ENCODE measurements at places on chromosomes 6 and 20.

GRCh38 chr6:53579338-53579737 is 34.4 kb upstream of the GCLC start:
- DNase-seq: no peak

DNA sequence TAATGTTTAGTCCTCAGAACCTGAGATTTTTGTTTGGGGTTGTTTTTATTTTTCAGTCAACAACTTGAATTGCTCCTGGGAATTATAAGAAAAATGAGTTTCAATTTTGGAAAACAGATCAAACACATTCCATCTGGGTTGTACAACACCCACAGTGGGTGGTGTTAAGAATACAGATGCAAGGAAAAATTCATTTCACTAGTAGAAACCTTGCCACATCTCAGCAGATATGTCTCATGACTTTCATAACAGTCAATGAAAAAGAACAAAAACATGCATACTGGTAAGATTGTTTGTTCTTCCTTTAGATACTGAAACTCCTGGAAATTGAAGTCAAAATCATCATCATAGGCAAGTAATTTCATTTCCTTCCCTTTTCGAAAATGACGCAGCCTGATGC is 78.9 kb downstream of the MOXD1 start:
- DNase-seq: no peak

DNA sequence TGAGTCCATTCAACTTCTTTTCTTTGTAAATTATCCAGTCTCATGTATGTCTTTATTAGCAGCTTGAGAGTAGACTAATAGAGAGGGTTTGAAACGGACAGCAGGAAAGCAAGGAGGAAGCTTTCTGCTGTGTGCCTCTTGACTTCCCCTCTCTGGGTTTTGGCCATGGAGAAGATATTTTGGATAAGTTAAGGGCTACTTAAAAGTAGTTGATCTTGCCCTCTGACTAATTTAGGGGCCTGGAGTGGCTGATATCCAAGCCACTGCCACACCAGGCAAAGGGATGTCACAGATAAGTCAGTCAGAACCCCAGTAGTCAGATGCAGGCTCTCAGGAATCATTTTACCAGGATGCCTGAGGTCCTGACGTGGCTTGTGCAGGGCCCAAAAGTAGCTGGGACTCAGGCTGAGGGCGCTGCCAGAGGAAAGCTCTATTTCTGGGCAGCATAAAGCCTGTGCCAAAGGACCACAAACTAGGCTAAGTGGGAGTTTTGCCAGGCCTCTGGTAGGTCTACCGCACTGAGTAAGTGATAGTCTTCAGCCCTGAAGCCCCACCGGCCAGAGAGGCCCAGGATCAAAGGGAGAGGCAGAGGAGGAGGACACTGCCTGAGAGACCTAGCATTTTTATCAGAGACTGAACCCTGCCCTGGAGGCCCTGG is 41.6 kb upstream of the IYD start:
- no peak for DNase-seq

- DNase-seq: no peak
Observed at GRCh38 chr6:19988555-19988954, 151.4 kb downstream of the ID4 start.

DNA sequence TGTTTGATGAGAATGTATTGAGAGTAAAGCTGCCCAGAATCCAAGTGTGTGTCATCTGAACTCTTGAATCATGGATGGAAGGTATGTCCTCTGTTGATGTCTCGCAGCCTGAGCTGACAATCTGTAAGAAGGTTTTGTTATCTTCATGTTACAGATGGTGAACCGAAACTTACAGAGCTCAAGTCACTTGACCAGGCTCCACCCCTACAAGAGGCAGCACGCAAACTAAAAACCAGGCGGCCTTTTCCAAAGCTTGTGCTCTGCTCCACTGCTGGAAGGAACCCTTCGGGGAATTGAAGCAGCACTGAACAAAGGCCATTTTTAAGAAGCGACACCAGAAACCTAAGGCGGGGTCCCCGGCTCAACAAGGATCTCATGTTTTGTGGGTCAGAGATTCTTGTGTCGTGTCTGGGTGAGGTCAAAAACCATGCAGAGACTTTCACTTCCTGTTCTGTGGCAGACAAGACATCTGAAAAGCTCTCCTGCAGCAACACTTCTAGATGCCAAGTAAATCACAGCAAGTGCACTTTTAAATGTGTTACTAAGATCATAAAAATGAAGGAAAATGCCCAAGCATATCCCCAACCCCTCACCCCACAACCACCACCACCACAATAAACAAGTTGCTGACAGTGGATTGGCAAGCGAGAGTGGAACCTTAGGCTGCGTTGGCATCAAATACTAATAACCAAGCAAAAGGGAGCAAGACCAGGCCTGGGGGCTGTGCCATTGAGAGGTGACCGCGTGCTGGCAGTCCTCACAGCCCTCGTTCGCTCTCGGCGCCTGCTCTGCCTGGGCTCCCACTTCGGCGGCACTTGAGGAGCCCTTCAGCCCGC is 27.3 kb downstream of the NQO2 start:
- no peak for DNase-seq

- DNase-seq: no peak
Observed at GRCh38 chr6:57222743-57223077, 603 bp upstream of the RAB23 start.

DNA sequence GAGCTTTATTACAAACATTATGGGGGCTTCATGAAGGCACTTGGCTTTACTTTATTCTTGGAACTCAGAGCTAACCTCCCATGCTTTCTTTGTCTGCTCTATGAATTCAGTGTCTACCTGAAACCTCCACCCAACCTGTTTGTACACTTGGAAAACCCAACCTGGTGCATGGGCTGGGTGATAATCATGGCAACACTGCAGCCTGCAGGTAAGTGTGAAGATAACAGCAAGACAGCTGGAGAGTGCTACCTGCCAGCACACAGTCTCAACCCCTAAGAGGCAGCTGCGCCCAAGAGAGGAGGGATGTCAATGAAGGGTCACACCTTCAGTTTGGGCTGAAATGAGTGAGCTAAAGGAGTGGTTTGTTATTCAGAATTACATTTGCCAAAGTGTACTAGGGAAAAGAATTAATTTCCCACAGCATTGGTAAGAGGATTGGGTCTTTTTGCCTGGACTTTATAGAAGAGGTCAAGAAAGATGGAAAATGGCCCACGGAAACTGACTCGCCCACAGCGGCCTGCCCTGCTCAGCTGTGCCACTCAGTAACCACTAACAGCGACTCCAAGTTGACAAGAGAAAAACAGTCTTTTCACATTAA is 24.4 kb downstream of the FOXQ1 start:
- no peak for DNase-seq

DNA sequence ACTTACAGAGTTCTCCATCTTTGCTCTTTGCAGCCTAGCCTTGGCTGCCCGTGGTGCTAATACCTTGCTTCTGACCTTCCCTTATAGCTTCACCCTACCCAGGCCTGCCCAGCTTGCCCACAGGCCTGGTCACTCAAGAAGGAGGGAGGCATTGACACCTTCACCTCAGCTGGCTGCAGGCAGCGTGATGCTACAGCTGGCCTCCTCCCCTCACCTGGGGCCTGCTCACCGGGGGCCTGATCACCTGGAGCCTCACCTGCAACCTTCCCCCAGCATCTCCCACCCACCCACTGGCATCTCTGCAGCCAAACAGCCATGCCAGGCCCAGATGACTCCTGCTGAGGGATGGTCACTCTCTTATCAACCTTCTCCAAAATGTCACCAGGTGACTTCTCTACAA is 40.4 kb downstream of the CPNE5 start:
- no peak for DNase-seq

DNA sequence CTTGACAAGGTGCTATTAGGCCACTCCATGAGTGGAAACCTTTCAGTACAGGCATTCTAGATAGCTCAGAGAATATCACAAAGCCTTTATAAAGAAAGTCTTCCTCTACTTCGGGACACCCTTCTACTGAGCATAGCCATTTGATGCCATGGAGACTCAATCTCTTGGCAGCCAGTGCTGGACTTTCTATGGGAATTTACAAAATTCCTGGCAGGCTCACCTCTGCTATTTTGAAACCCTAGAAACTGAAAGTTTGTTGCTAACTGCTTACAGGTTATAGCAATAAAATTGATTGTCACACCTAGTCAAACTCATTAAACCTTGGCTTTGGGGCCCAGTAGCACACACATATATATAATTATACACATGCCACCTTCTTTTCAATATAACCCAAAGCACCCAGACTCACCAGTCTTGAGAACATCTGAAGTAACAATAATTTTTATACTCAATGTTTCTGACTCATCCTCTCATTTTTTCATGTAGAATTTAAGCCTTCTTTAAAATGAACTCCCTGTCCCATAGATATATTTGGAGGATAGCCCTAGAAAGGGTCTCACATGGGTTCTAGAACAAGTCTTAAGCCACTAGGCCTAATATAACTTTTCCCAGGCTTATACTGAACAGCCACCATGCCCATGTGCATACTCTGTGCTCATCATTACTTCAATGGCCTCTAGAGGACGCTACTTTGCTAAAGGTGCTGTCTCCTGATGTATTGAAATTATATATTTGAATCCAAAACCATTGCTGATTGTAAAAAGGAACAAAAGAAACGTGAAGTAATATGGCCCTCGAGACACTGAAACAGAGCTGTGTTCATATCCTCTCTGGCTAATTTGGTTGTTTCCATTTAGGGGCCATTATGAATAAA is 368.1 kb upstream of the MARCKS start:
- no peak for DNase-seq

DNA sequence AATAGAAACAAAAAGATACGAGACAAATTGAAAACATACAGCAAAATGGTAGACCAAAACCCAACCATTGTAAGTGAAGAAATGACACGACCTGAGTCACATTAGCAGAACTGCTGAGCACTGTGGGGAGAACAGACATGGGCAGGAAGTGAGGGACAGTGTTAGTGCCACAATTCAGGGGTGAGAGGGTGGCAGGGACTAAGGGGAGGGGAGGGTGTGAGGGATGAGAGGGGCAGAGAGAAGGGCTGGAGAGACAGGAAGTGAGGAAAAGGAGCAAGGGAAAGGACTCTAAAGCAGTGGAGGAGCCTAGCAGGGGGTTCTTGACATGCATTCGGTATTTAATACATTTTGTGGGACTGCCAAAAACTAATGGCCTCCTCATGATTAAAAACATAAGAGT is 45.0 kb upstream of the TRIM26 start:
- no peak for DNase-seq

GRCh38 chr20:62517901-62518610 is 42.3 kb upstream of the GATA5 start:
- no peak for DNase-seq

DNA sequence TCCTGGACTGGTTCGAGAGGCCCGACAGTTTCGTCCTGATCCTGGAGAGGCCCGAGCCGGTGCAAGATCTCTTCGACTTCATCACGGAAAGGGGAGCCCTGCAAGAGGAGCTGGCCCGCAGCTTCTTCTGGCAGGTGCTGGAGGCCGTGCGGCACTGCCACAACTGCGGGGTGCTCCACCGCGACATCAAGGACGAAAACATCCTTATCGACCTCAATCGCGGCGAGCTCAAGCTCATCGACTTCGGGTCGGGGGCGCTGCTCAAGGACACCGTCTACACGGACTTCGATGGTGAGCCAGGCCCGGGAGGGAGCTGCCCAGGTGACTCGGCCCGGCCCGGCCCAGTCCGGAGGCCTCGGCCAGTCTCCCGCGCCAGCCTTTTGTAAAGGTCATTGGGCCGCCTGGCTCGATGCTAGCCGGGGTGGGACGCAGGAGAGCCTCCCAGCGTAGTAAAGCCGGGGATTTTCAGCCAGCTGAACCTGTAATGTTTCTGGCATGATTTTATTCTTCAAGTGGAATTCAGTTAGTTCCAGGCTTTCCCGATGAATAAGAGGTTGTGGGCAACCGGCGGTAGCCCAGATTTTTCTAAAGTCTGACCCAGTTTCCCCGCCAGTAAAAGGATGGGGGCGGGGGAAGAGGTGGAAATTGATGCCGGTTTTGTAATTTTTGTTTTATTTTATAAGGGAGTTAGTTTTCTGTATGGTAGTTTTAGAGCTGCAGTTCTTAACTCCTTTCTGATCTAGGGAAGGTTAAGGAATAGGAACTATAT is 1.4 kb downstream of the PIM1 start:
- DNase-seq: no peak
